DMS53 (cell line): ENCODE measurements at places on chromosomes 12 and 14.

DNA sequence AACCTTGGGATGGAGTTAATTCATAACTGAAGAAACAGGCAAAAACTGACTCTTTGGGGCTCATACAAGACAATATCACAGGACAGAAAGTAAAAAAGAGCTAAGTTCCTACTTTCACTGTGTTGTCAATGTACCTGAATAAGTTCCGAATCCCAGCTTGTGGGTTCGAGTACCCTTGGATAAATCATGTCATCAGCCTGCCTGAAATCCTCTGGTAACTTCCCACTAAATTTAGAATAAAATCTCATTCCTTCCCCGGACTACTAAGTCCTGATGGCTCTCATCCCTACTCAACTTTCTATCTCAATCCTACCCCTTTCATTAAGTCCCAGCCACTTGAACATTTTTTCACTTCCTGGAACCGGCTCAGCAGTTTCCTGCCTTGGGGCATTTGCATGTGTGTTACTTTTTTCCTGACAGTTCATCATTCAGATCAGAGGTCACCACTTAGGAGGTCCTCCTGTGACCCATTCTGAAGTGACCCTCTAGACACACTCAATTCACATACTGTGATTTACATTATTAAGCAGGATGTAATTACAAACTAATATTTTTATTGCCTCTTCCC is 12.7 kb downstream of the ERP29 start:
- peak; percentile 63 for DNase-seq

DNA sequence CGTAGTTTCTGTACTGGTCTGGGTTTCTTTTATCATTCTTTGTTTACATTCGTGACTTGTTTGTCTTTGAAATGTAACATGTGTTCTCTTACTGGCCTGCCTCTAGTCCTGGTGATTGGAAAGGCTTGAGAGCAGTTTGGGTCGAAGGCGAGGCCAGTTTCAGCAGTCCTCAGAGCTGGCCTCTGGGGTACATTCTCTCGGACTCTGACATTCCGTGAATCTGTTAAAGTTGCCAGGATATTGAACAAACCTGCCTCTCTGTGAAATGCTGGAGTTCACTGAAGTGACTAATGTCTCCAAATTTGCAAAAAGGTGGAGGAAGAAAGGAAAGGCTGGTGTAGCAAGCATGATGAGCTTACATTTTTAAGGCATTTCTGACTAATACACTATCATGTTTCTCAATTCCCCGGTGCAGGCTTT is 1.5 kb downstream of the PLEKHA5 start:
- peak; percentile 81 for DNase-seq

DNA sequence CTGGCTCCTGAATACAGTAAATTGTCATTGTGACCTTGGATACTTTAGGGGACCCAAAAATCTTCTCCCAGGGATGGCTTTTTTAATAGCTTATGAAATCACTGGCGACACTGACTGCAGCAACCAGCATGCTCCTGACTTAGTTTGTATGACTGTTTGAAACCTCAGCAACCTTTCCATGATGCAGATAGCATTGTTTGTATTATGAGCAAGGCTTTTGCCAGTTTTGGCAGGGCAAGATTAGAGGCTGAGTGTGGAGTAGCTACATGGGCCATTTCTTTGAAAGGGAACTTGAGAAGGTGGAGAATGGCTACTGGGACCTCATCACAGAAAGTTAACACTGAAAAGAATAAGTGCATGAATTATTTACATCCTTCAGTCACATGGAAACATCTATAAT is 50.9 kb downstream of the SLC4A8 start:
- DNase-seq: no peak

- no peak for DNase-seq
These were observed 18.5 kb upstream of the TBPL2 start for GRCh38 chr14:55458800-55459515.

DNA sequence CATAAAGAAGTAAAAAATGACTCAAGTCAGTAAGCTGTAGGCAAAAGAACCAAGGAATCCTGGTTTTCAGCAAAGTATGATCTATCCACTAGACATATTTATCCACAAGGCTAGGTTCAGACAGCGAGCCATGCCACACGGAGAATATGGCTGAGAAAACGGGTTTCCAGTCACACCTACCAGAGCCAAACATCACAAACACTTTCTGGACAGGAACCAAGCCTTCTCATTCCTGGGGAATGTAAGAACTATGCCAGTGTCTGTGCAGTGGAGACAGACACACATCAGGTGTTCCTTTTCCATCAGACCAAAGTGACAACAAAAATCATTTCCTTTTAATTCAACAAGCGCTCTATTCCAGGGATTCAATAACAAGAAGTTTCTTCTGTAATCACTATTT is 41.1 kb downstream of the AREL1 start:
- DNase-seq: no peak

GRCh38 chr12:53292426-53292825 is 2.9 kb upstream of the PFDN5 start:
- peak; percentile 96 for DNase-seq

GRCh38 chr12:50453872-50454271 is 50.9 kb upstream of the DIP2B start:
- DNase-seq: no peak
